Lung (tissue), 17 donors: ENCODE measurements at places on chromosomes 11 and 22. TPM values are rescaled to one million over a fixed set of nuclear protein-coding genes. Genes with fewer than 3 reads are reported as not detected.

The MS4A15 gene
- total RNA-seq: not detected

The ACRV1 gene
- not detected for total RNA-seq

The HNRNPUL2 gene
- total RNA-seq: 53.1 TPM

The TRPC6 gene
- 66.5 TPM for total RNA-seq

The TSPAN32 gene
- 7.6 TPM for total RNA-seq

The CARD18 gene
- total RNA-seq: not detected

The BAIAP2L2 gene
- 0.49 TPM for total RNA-seq

The C11orf91 gene
- total RNA-seq: not detected

DNA sequence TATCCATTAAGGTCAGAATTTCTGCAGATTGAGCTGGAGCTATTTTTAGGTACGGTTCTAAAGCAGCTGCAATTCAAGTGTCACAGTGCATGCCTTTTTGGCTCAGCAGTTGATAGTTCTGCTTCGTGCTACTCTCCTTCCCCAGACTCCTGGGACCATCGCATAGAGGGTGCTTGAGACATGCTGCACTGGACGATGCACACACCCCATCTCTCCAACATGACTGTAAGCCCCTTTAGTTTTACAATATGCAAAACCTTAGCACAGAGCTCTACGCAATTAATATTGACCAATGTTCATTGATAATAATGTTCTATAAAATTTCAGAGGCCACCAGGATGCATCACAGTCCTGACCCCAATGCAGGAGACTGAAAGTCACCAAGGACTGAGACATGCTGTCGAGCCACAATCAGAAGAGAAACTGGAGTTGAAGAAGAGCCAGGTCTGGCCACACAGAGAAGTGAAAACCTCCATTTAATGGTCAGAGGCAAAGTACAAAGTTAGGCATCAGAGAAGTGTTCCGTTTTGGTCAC lies 120.9 kb upstream of the ZC3H12C start:
- peak; percentile 23 for DNase-seq
- H3K27me3 ChIP-seq: no peaks in the 10 kb centered on the region
- H3K4me1 ChIP-seq: no peaks in the 10 kb centered on the region
- no peak overlapping the region for H3K4me3 ChIP-seq

- no peak overlapping the region for H3K27ac ChIP-seq
- peaks cover 10% of the 10 kb centered on the region for H3K4me1 ChIP-seq
- H3K27me3 ChIP-seq: no peaks in the 10 kb centered on the region
- no peaks in the 10 kb centered on the region for H3K36me3 ChIP-seq
These were observed 3.5 kb upstream of the ACAT1 start for GRCh38 chr11:108117746-108118371.

DNA sequence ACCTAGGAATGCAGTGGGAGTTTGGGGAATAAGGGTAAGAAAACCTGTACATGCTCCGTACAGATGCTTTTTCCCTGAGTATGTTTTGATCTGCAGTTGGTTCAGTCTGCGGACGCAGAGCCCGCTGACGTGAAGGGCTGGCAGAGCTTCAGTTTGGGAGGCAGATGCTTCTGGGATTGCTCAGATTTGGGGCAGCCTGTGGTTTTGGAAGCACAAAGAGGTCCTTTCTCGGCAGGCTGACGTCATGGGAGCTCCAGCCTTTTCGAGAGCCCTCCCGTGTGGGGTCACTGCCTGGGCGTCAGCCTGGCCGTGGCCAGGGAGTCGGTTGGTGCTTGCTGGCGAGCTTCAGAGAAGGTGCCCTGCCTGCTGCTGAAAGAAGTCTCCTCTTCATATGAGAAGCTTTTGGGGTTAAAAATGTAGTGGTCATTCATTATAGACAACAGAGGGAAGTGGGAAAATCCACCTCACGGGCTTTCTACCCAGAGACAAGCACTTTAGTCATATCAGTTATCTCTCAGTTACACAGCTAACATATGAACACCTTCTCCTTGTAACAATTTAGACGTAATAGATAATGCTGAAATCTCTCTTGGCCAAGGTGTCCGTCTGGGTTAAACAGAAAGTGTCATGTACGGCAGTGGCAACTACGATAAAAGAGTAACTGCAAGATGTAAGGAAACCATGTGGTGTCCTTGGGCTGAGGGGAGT lies 26.8 kb downstream of the TPCN2 start:
- H3K27me3 ChIP-seq: no peaks in the 10 kb centered on the region
- DNase-seq: no peak
- H3K27ac ChIP-seq: no peak overlapping the region
- no peak overlapping the region for H3K4me3 ChIP-seq
- peaks cover 59% of the 10 kb centered on the region for H3K36me3 ChIP-seq

- no peaks in the 10 kb centered on the region for H3K27me3 ChIP-seq
- H3K27ac ChIP-seq: no peak overlapping the region
- no peak overlapping the region for H3K4me3 ChIP-seq
- peak; percentile 28 for DNase-seq
- H3K4me1 ChIP-seq: no peaks in the 10 kb centered on the region
These were observed 44.1 kb downstream of the RSF1 start for GRCh38 chr11:77776455-77776854.

GRCh38 chr11:100739666-100740065 lies 52.6 kb downstream of the ARHGAP42 start:
- no peak overlapping the region for H3K27ac ChIP-seq
- peaks cover 7% of the 10 kb centered on the region for H3K4me1 ChIP-seq
- no peak overlapping the region for H3K4me3 ChIP-seq
- peaks cover 3% of the 10 kb centered on the region for H3K36me3 ChIP-seq

DNA sequence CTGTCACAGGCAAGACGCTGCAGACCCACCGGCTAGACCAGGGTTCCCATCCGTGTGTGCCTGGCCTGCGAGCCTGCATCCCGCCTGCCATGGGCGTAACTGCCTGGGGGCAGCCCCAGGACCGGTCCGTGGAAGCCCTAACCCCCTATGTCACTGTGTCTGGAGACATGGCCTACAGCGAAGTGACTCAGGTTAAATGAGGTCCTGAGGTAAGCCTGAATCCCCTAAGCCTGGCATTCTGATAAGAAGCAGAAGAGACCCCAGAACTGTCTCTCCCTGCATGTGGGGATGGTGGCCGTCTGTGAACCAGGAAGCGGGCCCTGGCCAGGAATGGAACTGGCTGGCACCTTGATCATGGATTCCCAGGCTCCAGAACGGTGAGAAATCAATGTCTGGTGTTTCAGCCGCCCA lies 570.1 kb downstream of the BRD1 start:
- no peaks in the 10 kb centered on the region for H3K36me3 ChIP-seq
- no peak overlapping the region for H3K27ac ChIP-seq
- no peak overlapping the region for H3K4me3 ChIP-seq

DNA sequence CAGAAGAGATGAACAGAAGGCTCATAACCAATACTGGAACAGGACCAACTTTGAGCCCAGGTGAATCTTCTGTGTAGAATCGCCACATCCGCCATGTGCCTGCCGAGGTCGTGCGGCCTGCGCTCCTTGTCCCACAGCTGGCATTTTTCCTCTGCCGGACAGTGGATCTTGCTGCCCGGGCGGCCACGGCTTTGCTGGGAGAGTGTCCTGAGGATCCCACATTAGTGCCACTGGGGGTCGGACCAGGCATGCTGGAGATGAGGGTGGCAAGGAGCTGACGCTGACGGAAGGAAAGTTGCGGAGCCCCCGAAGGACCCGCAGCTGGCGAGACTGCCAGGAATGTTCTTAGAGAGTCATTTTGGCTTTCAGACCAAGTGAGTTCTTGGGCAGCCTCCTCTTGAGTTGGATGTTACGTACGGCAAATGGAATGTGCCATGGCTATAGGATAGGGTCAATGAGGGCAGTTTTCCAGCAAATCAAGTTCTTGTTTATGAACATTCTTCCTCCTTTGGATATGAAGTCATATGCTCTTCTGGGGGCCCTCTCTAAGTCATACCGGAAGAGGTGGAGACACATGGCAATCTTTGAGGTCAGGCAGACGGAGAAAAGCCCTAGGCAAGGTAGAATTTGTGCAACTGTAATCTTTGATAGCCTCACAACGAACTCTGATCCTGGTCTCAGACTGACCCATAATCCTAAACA lies 57.4 kb upstream of the NUP160 start:
- DNase-seq: peak; percentile 47
- H3K27ac ChIP-seq: peak overlapping the region; percentile 59
- no peak overlapping the region for H3K4me3 ChIP-seq
- H3K4me1 ChIP-seq: peaks cover 7% of the 10 kb centered on the region

- no peaks in the 10 kb centered on the region for H3K36me3 ChIP-seq
- H3K4me1 ChIP-seq: peaks cover 10% of the 10 kb centered on the region
- DNase-seq: no peak
- H3K27ac ChIP-seq: peak overlapping the region; percentile 60
These were observed 6.0 kb downstream of the PACSIN2 start for GRCh38 chr22:43008921-43009320.

DNA sequence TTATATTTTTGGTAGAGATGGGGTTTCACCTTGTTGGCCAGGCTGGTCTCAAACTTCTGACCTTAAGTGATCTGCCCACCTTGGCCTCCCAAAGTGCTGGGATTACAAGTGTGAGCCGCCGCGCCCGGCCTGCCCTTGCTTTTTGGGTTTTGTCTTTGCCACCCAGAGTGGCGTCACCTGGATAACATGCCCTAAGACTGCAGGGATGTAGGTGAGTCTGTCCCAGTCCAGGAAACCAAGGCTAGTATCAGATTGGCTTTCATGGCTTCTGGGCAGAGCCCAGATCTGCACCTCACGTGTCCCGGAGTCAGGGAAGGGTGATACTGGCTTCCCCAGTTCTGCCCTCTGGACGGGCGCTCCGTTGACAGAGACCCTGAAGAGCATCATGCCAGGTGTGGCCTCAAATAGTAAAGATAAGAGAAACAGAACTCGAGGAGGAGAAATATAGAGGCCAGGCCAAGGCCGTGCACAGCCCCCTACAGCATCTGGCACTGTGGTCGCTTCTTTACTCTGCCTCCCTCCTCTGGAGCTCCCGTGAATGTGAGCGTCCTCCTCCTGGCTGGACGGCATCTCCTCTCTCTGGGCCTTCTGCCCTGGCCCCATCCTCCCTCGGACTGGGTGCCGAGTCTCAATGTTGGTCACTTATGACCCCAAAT lies 7.8 kb upstream of the APOBEC3B start:
- no peak overlapping the region for H3K27ac ChIP-seq
- no peaks in the 10 kb centered on the region for H3K36me3 ChIP-seq
- no peaks in the 10 kb centered on the region for H3K4me1 ChIP-seq
- no peaks in the 10 kb centered on the region for H3K27me3 ChIP-seq
- no peak for DNase-seq
